ENCODE measurements at places on chromosomes 6 and 20.

- DNase-seq, result no peak
Observed at GRCh38 chr20:60272790-60273189, 314.6 kb downstream of the CDH26 start.

GRCh38 chr6:20490591-20490990 lies 43.7 kb upstream of the CDKAL1 start:
- no peak for DNase-seq

GRCh38 chr20:20970841-20971240 lies 135.3 kb downstream of the LINC00237 start:
- no peak for DNase-seq

GRCh38 chr20:5072756-5073659 lies 46.8 kb downstream of the PCNA start:
- no peak for DNase-seq

DNA sequence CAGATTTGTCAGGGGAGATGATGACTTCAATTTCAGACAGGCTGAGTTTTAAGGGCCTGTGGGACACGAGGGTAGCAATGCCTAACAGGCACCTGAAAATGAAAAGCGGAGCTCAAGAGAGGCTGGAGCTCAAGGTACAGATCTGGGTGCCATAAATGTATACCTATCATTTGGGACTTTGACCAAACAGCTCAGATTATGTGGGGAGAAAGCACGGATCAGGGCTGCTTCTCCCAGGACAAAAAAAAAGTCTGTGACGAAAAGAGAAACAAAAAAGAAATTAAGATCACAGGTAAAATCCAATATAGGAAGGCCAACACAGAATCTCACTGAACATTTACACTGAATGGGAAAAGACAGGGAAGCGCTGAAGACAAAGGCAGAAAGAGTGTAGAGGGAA lies 1.9 kb downstream of the PRELID3B start:
- DNase-seq, result no peak

- no peak for DNase-seq
Observed at GRCh38 chr6:129485746-129486145, 224.2 kb downstream of the ARHGAP18 start.

DNA sequence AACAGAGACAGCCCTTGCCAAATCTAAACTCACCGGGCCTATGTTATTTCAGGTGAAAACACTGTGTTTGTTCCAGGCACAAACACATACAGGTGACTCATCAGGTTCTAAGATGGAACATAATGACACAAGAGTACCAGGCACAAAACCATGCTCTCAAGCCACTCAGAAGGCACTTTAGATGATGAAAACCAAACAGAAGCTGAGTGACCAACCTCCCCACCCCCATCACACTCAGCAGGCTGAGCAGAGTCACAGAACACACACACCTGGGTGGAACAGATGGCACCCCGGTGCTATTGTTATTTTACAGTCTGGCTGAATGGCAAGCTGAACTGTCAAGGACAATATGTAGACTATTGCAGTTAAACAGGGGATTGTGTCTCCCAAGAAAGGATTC lies 20.6 kb upstream of the NKX2-2 start:
- DNase-seq, result no peak

- DNase-seq, result peak; percentile 31
Observed at GRCh38 chr6:85460921-85461797, 11.3 kb downstream of the NT5E start.
